ENCODE measurements at places on chromosomes 6 and 20.

- no peak for DNase-seq
These were observed 90.0 kb upstream of the INSM1 start for GRCh38 chr20:20277894-20278335.

- DNase-seq: no peak
These were observed 75.5 kb downstream of the ZDHHC14 start for GRCh38 chr6:157456524-157456829.

- DNase-seq: no peak
These were observed 2.0 kb downstream of the ATXN1 start for GRCh38 chr6:16759181-16759645.

- no peak for DNase-seq
These were observed at the start of gene BCAS1 for GRCh38 chr20:54070187-54070987. BCAS1 (minus strand) TSS chr20:54070594; CDS start chr20:54058718, 11,876 bp downstream.

GRCh38 chr6:145895802-145896201, 68.4 kb downstream of the SHPRH start:
- DNase-seq: no peak
